ENCODE measurements at places on chromosomes 4 and X. TPM values are rescaled to one million over a fixed set of nuclear protein-coding genes. Genes with fewer than 3 reads are reported as not detected.

Gene BEX2
- total RNA-seq, result 23.6 TPM

Gene ALAS2
- 0.32 TPM for total RNA-seq

Gene NPFFR2
- 1.5 TPM for total RNA-seq

Gene BEND4
- total RNA-seq, result 13.4 TPM

Gene FAM9B
- not detected for total RNA-seq

Gene ELOVL6
- 44.8 TPM for total RNA-seq

Gene ATOH1
- total RNA-seq, result 1.0 TPM

Gene GBA3
- not detected for total RNA-seq

Gene CYTL1
- total RNA-seq, result 3.7 TPM

DNA sequence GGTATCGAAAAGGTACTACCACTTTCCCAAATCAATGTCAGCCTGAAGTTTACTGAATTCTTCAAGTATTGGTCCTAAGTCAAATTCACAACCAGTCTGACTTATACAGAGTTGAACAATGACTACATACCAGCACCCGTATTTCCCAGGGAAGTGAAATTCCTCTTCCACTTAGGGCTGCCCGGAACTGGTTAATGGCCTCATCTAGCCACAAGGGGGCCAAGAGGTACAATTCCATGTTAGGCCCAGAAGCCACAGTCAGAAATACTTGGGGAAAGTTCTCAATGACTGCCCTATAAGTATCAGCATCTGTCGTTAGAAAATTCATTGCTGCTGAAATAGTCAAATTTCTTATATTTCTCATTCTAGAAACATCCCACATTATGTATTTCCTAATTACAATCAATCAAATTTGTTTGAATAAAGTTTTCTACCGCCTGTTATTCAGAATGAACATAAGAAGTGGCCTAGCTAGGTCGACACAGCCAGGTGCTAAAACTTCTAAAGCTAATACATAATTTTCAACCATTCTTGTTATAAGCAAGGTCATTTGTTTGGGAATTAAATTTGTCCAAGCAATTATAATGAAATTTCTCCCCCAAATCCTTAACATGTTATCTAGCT lies 5.6 kb upstream of the PCDH7 start:
- H3K4me1 ChIP-seq, result peaks cover 3% of the 10 kb centered on the region
- H3K27me3 ChIP-seq, result no peaks in the 10 kb centered on the region

DNA sequence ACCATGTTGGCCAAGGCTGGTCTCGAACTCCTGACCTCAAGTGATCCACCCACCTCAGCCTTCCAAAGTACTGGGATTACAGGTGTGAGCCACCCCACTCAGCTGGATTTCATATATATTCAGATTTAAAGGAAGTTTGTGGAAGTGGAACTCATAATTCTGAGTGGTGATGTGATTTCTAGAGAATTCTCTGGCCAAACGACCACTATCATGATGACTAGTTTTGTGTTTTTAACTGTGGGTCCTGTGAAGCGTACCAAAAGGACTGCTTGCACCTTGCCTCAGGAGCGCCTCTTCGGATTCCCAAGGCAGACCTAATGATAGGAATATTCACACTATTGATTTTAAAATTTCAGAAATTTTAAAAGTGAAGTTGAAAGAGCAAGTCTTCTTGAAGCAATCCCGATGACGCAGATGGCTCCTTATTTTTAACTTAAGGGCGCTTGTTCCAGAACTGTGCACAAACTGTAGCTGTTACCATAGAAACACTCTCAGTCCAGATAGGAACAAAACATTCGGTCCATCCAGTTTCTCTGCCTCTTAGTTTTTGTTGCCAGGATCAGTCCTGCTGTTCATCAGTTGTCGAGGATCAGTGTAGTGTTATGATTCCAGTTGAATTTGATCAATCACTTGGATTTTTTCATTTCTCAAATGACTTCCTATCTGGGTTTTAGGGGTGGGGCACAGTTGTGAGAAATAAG lies 51.7 kb upstream of the CLCN4 start:
- no peak overlapping the region for H3K4me3 ChIP-seq
- no peak for DNase-seq
- H3K27me3 ChIP-seq, result no peaks in the 10 kb centered on the region
- no peaks in the 10 kb centered on the region for H3K4me1 ChIP-seq

GRCh38 chr4:177519481-177520260 lies 77.4 kb upstream of the AGA start:
- no peaks in the 10 kb centered on the region for H3K4me1 ChIP-seq
- no peak overlapping the region for H3K4me3 ChIP-seq
- H3K27me3 ChIP-seq, result no peaks in the 10 kb centered on the region
- H3K36me3 ChIP-seq, result no peaks in the 10 kb centered on the region
- DNase-seq, result no peak

DNA sequence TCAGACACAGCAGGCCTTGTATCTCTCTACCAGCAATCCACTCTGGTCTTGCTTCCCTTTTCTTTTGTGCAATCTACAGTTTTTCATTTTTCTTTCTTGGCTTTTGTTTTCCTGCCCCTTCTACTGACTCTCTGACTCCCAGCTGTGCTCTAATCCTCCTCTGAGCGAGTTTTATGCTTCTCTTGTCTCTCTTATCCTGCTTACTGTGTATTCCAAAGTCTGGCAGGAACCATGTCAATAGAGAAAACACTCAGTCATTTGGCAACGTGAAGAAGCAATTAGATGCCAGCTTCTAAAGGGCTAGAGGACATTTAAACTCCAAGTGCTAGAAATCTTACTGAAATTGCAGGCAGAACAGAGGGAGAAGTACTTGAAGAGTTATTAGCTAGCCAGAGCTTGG lies 984.6 kb upstream of the TENM3 start:
- H3K27ac ChIP-seq, result peak overlapping the region; percentile 52
- H3K4me3 ChIP-seq, result peak overlapping the region; percentile 53
- DNase-seq, result peak; percentile 55
- H3K36me3 ChIP-seq, result no peaks in the 10 kb centered on the region

DNA sequence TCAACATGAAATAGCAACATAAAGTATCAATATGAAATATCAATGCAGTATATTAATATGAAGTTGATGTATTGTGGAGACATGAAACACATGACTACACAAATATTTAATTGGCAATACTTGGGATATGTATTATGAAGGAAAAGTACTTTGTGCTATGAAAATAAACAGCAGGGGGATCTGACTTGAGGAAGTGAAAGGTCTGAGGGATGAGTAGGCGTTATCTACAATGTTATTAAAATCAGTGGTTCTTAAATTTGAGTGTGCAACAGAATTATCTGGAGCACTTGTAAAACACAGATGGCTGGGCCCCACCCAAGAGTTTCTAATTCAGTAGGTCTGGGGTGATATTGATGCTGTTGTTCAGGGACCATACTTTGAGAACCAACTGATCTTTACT lies 27.4 kb upstream of the ARX start:
- no peaks in the 10 kb centered on the region for H3K4me1 ChIP-seq
- H3K27ac ChIP-seq, result no peak overlapping the region
- no peaks in the 10 kb centered on the region for H3K36me3 ChIP-seq
- DNase-seq, result no peak
- H3K27me3 ChIP-seq, result no peaks in the 10 kb centered on the region

- H3K36me3 ChIP-seq, result no peaks in the 10 kb centered on the region
- H3K4me3 ChIP-seq, result no peak overlapping the region
- DNase-seq, result no peak
- no peaks in the 10 kb centered on the region for H3K27me3 ChIP-seq
Observed at GRCh38 chr4:121219227-121219626, 55.1 kb upstream of the TNIP3 start.

- no peaks in the 10 kb centered on the region for H3K27me3 ChIP-seq
- H3K27ac ChIP-seq, result no peak overlapping the region
- H3K4me1 ChIP-seq, result no peaks in the 10 kb centered on the region
- peak; percentile 43 for DNase-seq
- H3K36me3 ChIP-seq, result no peaks in the 10 kb centered on the region
- H3K4me3 ChIP-seq, result peak overlapping the region; percentile 86
Observed at GRCh38 chrX:80334583-80334982, 85.7 kb upstream of the TENT5D start.

DNA sequence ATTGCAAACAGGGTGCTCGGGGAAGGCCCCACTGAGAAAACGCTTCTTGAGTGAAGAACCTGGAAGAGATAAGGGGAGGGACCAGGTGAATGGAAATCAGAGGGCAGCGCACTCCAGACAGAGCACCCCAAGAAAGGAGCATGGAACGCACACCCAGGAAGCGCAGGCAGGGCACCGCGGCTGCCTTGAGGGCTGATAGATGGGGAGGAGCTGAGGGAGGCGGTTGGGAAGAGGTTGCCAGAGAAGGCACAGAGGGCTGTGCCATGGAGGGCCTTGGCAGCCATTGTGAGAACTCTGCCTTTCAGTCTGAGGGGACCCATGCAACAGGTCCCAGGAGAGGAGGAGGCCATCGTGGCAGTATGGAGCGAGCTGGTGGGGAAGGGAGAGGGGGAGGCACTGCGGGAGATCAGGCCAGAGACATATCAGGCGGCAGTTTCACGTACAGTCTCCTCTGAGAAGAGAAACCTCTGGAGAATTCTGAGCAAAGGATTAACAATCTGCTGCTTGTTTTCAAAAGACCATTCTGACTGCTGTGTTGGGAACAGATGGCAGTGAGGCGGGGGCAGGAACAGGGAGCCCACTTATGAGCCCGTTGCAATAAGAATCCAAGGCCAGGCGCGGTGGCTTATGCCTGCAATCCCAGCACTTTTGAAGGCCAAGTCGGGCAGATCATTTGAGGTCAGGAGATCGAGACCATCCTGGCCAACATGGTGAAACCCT lies 83.7 kb downstream of the PCYT1B start:
- no peaks in the 10 kb centered on the region for H3K36me3 ChIP-seq
- H3K27me3 ChIP-seq, result no peaks in the 10 kb centered on the region
- H3K4me3 ChIP-seq, result no peak overlapping the region
- no peaks in the 10 kb centered on the region for H3K4me1 ChIP-seq
- DNase-seq, result no peak
- no peak overlapping the region for H3K27ac ChIP-seq

DNA sequence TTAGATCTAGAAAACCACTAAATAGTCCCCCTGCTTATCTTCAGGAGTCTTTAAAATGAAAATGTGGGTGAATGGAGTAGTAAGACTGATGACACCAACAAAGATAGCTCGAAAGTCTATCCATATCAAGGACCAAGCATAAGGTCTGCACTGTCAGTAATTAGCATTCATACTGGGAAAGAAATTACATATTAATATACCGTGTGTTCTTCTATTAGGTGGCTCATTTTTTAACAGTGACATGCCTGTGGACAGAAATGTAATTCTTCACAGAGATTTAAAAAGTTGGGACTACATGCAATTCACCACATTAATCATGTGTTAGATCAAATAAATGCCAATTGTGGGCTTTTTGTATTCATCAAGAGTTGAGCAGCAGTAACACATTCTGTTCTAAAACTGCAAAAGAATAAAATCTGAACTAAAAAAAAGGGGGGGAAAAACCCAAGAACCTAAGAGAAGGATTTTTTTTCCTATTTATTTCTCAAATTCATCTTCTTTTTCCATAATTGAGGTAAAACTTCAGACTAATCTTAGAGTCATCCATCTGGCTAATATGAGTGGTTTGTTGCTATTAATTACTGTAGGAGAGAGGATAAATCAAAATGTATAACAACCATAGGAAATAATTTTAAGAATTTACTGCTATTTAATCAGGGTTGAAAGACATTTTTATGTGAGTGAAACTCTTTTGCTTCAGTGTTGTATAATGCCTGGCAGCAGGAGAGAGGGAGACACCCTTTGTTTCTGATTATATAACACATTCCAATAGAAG lies 386.7 kb upstream of the IGFBP7 start:
- no peak for DNase-seq
- H3K4me1 ChIP-seq, result no peaks in the 10 kb centered on the region
- peak overlapping the region; percentile 66 for H3K27ac ChIP-seq

- H3K4me3 ChIP-seq, result no peak overlapping the region
- no peak overlapping the region for H3K27ac ChIP-seq
- peaks cover 3% of the 10 kb centered on the region for H3K4me1 ChIP-seq
- H3K36me3 ChIP-seq, result no peaks in the 10 kb centered on the region
- H3K27me3 ChIP-seq, result no peaks in the 10 kb centered on the region
- peak; percentile 49 for DNase-seq
Observed at GRCh38 chr4:111066887-111067286, 444.0 kb upstream of the PITX2 start.

- DNase-seq, result no peak
- H3K36me3 ChIP-seq, result no peaks in the 10 kb centered on the region
- no peak overlapping the region for H3K4me3 ChIP-seq
- no peaks in the 10 kb centered on the region for H3K4me1 ChIP-seq
- no peak overlapping the region for H3K27ac ChIP-seq
Observed at GRCh38 chrX:18422325-18422724, 3.1 kb upstream of the CDKL5 start.

DNA sequence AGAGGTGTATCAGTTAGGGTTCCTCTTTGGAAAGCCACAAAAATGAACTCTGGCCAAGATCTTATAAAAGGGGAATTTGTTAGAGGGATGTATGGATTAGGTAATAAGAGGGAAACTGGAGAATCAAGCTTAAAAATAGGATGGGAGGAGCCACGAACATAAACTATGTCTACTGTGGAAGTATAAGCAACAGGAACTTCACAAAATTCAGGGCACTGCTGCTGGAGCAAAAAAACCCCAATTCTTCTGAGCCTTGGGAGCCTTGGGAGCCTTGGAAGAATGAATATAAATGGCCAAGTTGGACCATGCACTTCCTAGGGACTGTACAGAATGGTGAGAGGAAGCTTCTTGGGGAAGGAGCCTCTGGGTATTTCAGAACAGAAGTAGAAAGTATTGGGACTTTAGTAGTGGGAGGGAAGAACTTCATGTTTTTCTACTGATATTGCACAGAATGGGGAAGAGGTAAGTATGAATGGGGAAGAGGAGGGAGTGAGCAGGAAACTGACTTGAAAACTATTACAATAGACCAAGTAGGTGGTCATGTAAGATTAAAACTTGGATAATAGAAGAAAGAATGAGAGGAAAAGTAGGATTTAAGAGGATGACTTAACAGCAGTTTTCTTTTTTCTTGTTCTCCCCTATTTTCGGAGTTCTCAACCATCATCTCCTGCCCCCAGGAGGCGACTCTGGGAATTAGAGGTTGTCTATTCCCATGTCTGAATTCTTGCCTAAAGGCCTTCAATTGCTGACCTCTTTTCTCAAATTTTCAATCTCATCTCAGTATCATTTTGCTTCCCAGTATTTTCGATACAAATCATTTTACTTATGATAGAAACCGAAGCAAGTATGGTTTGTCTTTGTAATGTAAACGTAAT lies 44.4 kb upstream of the TAPT1 start:
- no peak overlapping the region for H3K27ac ChIP-seq
- no peaks in the 10 kb centered on the region for H3K27me3 ChIP-seq
- no peak overlapping the region for H3K4me3 ChIP-seq
- no peaks in the 10 kb centered on the region for H3K4me1 ChIP-seq
- H3K36me3 ChIP-seq, result no peaks in the 10 kb centered on the region

DNA sequence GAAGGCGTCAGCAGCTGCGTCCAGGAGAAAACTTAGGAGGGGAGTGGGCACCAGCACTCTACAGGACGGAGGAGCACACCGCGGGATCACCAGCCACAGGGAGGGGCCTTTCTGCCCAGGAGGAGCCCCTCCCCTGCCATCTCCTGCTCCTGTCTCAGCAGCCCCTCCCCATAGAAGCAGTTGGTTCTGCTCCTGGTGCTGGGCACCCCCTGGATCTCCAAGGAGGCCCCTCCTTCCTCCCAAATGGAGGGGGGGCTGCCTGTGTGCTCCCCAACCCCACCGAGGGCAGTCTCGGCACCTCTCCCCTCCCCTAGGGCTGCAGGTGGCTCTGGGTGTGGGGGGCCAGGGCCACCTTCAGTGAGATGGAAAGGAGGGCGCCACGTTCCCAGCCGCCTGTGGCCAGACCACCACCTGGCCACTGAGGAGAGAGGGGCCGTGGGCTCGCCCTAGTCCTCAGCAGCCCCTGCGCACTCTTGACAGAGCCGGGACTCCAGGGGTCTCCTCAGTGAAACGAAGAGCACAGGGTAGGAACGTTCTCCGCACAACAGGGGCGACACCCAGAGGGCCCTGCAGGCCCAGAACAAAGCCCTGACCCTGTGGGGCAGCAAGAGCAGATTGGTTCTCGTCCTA lies 37.8 kb downstream of the CPLX1 start:
- no peaks in the 10 kb centered on the region for H3K36me3 ChIP-seq
- no peak overlapping the region for H3K4me3 ChIP-seq
- H3K27me3 ChIP-seq, result peaks cover 57% of the 10 kb centered on the region
- no peaks in the 10 kb centered on the region for H3K4me1 ChIP-seq
- H3K27ac ChIP-seq, result no peak overlapping the region
